HFFc6 (cell line): ENCODE measurements at places on chromosomes 16 and 17. TPM values are rescaled to one million over a fixed set of nuclear protein-coding genes. Genes with fewer than 3 reads are reported as not detected.

GRCh38 chr17:37849617-37849972 lies 74.6 kb upstream of the TBC1D3K start:
- no peak for DNase-seq

GRCh38 chr17:59427425-59427921 lies 96.0 kb downstream of the YPEL2 start:
- peak; percentile 55 for DNase-seq

DNA sequence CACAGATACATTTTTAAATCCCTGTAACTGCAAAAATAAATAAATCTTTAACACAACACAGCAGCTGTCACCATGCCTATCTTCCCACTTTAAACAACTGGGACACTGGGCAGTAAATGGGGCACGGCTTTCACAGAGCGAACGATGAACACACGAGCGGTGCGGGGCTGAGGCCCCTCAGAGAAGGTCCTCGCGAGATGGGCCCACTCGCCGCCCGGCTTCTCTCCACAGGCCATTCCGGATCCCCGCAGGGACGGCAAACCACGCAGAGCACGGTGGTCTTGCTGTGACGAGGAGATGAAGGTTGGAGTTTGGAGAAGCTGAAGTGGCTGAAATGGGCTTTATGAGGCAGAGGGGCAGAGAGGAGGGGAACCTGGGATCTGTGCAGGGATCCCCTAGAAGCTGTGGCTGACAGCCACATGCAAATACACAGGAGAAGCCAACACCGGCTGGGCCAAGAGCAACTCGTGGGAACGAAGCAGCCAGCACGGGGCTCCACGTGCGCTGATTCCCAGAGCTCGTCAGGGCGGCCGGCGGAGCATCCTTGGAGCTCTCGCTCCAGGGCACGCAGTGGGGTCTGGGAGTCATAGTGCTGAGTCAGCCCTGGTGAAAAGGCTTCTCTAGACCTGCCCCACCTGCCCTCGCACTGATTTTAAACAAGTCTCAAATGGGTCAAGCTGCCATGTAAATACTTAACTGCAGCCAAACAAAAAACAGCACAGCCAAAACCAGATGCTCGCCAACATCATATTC lies 31.7 kb downstream of the CCDC57 start:
- no peak for DNase-seq

- DNase-seq, result no peak
Measured at GRCh38 chr16:86181526-86181925, 282.6 kb downstream of the IRF8 start.

- DNase-seq, result peak; percentile 92
Measured at GRCh38 chr16:47460711-47461597, at the start of the genes ITFG1 and PHKB. ITFG1 (minus strand) TSS chr16:47461063; CDS start chr16:47461045, 18 bp downstream. PHKB (plus strand) TSS chr16:47461331; CDS start chr16:47461351, 20 bp downstream.

- no peak for DNase-seq
Measured at GRCh38 chr16:4762205-4762604, 4.8 kb downstream of the ZNF500 start.

DNA sequence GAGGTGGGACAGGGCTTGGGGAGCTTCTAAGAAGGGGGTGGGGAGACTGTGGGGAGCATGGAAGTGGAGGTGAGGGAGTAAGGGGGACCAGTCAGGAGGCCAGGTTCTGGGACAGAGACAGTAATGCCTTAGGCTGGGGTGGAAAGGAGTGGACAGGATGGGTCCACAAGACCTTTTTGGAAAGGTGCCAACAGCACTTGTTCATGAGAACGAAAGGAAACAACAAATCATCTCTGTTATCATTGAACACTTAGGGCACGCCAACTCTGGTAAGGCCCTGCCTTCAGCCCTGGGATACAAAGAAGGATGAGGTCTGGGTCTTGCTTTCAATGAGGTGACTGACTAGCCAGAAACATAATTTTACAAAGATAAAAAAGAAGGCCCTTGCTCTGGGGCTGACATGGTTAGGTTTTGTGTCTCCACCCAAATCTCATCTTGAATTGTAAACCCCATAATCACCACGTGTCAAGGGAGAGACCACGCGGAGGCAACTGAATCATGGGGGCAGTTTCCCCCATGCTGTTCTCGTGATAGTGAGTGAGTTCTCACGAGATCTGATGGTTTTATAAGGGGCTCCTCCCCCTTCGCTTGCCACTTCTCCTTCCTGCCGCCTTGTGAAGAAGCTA lies 113.8 kb downstream of the SLC39A11 start:
- DNase-seq, result no peak

- DNase-seq, result no peak
Measured at GRCh38 chr16:67204076-67204475, 5.1 kb downstream of the ELMO3 start.

GRCh38 chr17:76384987-76385891 lies 830 bp downstream of the SPHK1 start:
- peak; percentile 70 for DNase-seq

DNA sequence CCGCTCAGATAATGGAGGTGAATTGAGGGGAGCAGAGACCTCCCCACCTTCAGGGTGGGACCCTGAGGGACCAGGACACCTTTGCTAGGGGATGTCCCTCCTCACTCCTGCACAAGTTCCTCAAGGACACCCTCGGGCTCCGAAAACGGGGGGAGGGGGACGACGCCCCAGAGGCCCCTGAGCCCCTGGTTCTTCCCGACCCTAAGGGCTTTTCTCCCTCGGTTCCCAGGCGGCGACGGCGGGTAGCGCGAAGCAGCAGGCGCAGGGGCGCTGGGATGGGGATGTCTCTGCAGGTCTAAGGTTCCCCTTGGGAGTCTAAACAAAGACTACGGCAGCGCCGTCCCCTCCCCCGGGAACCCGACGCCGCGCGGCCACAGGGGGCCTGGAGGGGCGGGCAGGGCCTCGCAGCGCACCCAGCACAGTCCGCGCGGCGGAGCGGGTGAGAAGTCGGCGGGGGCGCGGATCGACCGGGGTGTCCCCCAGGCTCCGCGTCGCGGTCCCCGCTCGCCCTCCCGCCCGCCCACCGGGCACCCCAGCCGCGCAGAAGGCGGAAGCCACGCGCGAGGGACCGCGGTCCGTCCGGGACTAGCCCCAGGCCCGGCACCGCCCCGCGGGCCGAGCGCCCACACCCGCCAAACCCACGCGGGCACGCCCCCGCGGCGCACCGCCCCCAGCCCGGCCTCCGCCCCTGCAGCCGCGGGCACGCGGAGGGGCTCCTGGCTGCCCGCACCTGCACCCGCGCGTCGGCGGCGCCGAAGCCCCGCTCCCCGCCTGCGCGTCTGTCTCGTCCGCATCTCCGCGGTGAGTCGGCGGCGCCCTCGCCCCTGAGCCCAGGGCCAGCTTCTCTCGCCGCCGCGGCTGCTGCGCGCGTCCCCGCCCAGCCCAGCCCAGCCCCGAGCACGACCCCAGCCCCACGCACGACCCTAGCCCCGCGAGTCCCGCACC lies 36.7 kb upstream of the NDRG4 start:
- no peak for DNase-seq

DNA sequence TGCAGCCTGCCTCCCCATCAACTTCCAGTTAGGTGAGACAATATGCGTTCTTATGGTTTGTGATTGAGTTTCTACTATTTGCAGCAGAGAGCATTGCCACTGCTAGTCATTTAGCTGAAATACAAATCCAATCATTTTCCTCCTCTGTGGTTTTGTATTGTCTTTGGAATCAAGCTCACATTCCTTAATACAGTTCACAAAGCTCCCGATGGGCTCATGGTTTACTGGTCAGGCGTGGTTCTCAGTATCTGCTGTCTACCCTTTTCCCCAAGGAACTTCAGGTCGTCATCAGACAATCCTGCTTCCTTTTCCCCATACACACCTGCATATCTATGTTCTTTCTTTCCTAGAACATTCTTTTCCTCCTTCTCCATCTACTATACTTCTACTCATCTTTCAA lies 69.6 kb upstream of the GAS7 start:
- no peak for DNase-seq

DNA sequence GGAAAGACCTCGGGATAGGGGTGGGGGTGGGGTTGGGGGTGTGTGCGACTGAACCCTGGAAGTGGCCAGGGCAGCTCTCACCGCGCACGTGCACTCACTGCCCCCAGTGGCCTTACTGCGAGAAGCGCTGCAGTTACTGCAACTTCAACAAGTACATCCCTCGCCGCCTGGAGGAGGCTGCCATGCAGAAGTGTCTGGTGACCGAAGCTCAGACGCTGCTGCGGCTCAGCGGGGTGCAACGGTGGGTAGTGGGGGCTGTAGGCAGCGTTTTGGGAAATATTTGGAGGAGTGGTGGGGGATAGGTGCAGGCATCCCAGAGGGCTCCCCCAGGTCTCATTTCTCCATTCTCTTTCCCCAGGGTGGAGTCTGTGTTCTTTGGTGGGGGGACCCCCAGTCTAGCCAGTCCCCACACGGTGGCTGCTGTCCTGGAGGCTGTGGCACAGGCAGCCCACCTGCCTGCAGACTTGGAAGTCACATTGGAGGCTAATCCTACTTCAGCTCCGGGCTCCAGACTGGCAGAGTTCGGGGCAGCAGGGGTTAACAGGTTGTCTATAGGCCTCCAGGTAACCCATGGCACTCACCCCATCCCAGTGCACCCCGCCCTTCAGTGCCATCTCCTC lies 972 bp downstream of the RSAD1 start:
- DNase-seq, result peak; percentile 79

DNA sequence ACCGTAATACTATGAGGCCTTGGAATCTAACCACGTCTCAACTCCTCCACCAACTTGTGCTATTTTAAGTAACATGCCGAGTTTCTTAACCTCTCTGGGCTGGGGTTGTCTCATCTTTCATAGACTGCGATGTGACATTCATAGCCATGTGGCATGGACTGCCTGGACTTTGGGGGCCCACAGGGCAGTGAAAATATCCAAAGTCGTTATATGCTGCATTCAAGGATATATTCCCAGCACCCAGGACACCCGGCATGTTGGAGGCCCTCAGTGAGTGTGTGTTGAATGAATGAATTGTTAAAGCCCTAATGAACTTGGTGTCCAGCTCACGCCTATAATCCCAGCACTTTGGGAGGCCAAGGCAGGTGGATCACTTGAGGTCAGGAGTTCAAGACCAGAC lies 203.1 kb downstream of the CBLN1 start:
- no peak for DNase-seq

- DNase-seq, result no peak
Measured at GRCh38 chr16:372302-372983, 2.1 kb upstream of the MRPL28 start.

DNA sequence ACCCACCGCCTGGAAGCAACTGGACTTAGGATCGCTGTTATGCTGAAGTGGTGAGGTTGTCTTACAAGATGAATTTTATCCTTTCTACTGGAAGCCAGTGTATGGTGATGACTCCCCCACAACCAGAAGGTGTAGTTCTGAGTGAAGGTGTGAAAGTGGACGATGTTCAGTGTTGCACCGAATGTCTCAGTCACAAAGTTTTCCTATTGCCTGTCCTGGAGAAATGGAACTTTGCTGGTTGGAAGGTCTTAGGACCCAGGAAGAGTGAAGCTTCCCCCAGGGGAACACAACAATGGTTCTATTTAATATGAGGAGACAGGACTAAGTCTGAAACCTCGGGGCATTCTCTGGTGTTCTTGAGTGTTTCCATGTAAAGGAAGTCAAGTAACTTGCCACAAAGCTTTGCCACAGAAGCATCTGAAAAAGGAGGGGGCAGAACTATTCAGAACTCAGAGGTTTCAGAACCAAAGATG lies 44.2 kb downstream of the USP22 start:
- DNase-seq, result no peak

DNA sequence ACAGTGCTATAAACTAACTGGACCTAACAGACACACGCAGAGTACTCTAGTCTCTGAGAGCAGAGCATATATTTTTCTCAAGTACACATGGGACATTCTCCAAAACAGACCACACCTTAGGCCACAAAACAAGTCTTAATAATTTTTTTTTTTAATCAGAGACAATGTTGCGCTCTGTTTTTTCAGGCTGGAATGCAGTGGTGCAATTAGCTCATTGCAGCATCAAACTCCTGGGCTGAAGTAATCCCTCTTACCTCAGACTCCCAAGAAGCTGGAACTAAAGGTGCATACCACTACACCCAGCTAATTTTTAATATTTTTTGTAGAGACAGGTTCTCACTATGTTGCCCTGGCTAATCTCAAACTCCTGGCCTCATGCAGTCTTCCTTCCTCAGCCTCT lies 37.7 kb downstream of the ULK2 start:
- DNase-seq, result no peak

GRCh38 chr17:34712481-34713195 lies 133.3 kb downstream of the TMEM132E start:
- DNase-seq, result no peak

DNA sequence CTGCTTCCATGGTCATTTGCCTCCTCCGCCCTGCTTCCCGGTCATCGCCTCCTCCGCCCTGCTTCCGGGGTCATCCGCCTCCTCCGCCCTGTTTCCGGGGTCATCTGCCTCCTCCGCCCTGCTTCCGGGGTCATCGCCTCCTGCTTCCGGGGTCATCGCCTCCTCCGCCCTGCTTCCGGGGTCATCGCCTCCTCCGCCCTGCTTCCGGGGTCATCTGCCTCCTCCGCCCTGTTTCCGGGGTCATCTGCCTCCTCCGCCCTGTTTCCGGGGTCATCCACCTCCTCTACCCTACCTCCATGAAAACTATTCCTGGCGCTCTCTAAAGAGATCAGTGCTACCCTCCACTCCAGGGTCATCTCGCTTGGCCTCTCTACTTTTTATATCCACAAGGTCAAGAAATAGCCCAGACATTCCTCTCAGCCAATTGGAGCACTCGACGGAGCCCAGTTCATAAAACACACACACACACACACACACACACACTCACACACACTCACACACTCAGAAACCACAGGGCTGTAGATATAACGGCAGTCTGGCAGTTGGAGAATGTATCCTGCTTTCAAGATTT lies 44.8 kb downstream of the TRARG1 start:
- no peak for DNase-seq

DNA sequence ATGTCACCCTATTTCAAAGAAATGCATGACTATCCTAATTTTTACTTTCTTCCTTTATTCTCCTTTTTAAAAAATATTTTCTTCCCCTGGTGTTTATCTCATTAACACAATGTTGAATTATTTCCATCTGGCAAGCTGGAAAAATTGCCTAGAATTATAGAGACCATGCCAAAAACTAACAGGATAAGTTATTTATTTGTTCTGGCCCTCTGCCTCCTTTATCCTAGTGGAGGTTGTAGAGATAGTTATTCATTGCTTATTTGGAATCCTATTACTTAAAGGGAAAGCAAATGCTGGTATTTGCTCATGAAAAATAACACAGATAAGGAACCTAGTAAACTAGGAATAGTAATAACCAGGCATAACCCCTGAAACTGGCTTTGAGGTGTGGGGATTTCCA lies 684.9 kb upstream of the KIF2B start:
- no peak for DNase-seq

GRCh38 chr17:6408276-6408675 lies 26.6 kb downstream of the AIPL1 start:
- no peak for DNase-seq

DNA sequence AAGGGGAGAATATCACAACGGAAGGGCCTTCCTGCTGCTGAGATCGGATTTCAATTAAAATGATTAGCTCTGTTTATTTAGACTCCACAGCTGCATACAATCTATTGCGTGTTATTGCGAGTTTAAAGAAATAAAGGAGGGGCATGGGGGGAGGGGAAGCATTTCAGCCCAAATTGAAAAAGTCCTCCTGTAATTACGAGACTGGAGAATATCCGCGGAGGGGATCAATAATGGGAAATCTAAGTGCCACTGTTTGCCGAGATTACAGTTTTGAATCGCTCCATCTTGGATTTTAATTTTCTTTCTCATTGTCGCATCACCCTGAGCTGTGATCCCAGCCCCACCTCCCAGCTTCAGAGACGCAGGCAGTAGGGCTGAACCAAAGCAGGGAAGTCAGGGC lies 15.7 kb upstream of the RPL38 start:
- no peak for DNase-seq

Gene MPO
- not detected in 3 replicates for total RNA-seq

Gene FAM222B
- 17.2 and 18.2 TPM in 2 replicates for total RNA-seq

Gene RPL19
- total RNA-seq, result 1,525 to 1,663 TPM (median 1,574 TPM) in 3 replicates

Gene CCL1
- not detected in 2 replicates for total RNA-seq

Gene KRTAP1-5
- total RNA-seq, result 74.7 to 105 TPM (median 87.6 TPM) in 3 replicates

Gene TNFRSF17
- not detected in 3 replicates for total RNA-seq

Gene MYH13
- total RNA-seq, result not detected in 2 replicates

Gene CCDC144A
- total RNA-seq, result 0.13 and 0.46 TPM in 2 replicates

Gene P2RX1
- total RNA-seq, result not detected in 3 replicates
